ENCODE measurements at places on chromosomes 1 and 21.

- DNase-seq, result no peak
Observed at GRCh38 chr1:36008546-36009197, 75.2 kb upstream of the TEKT2 start.

- peak; percentile 24 for DNase-seq
Observed at GRCh38 chr1:27966402-27967105, 6.8 kb downstream of the XKR8 start.

DNA sequence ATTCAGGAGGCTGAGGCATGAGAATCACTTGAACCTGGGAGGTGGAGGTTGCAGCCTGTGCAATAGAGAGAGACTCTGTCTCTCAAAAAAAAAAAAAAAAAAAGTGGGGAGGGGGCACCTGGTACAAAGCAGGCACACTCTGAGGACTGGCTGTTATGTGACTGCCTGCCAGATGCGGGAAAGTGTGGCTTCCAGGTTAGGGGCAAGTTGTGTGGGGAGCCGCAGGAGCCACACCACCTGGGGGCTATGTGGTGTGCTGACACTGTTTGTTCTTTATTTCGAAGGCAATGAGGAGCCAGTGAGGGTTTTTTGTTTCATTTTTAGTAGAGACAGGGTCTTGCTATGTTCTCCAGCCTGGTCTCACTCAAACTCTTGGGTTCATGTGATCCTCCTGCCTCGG, 5.7 kb downstream of the THEMIS2 start:
- DNase-seq, result no peak

DNA sequence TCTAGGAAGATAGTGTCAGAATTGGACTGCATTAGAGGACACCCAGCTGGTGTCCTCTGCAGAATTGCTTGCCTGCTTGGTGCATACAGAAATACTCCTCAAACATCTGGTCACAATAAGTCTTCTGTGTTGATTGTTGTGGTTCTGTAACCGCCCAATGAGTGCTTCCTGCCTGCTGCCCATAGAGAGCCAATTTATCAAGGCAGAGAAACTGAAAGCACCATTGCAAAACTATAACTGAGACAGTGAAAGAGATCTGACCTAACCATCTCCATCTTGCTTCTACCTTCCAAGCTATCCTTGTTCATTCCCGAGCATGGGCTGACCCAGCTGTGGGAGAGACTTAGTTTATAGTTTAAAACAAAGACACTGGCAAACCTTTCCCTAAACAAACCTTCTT, 462.4 kb upstream of the RGS18 start:
- DNase-seq, result no peak

DNA sequence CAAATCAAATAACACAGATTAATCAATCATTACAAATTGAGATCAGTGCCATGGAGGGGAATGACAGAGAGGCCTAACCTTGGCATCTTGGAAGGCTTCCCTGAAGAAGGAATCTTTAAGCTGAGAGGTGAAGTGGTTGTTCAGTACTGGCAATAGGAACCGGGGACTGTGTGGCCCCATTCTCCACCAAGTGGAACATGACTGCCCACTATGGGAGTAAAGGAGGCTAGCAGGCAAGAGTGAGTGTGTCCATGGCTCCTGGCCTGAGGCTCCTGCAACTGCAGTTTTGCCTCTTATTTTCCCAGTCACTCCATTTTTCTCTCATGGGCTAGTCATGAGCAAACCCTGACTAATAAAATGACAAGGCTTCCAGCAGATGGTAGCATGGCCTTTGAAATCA, 112.2 kb upstream of the GJB5 start:
- no peak for DNase-seq

GRCh38 chr1:235127732-235128455, 743 bp downstream of the TOMM20 start:
- peak; percentile 51 for DNase-seq

- no peak for DNase-seq
Observed at GRCh38 chr1:20682571-20683236, 21.5 kb upstream of the DDOST start.

DNA sequence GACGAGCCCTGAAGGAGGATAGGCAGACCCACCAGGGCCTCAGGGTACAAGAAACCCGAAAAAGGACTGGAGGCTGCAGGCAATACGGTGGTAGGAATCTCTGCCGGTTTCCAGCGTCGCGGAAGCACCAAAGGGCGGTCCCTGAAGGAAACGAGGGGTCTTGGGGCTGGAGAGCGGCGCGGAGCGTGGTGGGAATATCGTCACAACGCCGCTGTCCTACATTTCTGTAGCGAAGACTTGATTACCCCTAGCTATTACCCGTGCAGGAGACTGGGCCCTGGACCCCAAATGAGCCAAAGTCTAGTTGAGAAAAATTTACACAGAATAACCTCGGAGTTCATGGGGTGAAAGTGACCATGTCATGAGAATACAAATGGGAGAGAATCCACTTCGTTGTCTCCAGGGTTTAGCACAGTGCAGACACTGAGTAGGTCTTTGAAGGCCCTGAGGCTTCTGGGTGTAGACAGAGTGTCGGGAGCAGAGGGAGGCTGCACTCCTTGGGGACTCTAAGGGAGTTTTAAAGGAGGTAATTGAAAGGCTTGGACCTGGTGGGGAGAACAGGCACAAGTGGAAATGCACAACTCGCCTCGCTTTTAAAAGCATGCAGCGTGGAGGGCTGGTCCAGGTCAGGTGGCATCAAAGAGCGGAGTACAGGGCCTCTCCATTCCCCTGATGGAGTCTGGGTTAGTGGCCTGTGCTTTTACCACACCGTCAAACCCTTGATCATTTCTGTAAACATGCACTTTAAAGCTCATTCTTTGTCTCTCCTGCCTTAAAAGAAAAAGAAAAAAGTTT, 1.5 kb downstream of the ATP1A1 start:
- peak; percentile 45 for DNase-seq

GRCh38 chr1:176379626-176380339, 83.2 kb upstream of the PAPPA2 start:
- no peak for DNase-seq

DNA sequence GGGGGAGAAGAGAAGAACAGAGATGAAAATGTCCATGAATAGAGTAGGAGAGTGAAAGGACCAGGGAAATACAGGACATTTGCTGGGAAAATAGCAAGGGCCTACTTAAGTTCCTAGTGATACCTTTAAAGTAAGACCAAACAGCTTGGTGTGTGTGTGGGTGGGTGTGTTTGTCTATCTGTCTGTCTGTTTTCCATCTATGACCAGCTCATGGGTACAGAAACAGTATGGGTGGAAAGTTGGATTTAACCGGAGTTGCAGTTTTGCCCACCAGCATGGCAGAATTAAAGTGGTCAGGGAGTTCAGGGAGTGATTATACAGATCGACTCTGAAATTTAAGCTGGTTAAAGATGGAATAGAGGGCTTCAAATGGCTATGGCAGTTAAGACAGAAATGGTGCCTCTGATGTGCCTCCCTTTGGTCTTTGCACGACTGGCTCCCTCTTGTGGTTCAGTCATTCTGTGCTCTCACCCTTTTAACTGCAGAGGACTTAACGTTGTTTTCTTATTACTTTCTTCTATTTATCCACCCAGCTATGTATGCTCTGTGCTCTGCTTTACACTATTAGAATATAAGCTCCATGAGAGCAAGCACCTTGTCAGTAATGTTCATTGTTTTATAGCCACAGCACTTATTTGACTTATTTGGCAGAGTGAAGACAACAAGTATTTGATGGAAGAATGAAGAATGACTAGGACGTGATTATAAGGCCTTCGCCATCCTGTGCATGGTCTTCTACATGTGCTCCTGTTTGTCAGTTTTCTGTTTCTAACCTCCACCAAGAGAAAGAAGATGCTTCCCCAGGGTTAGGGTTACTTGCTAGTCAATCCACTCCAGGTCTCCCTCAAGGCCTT, 72.7 kb upstream of the AK4 start:
- DNase-seq, result peak; percentile 41

DNA sequence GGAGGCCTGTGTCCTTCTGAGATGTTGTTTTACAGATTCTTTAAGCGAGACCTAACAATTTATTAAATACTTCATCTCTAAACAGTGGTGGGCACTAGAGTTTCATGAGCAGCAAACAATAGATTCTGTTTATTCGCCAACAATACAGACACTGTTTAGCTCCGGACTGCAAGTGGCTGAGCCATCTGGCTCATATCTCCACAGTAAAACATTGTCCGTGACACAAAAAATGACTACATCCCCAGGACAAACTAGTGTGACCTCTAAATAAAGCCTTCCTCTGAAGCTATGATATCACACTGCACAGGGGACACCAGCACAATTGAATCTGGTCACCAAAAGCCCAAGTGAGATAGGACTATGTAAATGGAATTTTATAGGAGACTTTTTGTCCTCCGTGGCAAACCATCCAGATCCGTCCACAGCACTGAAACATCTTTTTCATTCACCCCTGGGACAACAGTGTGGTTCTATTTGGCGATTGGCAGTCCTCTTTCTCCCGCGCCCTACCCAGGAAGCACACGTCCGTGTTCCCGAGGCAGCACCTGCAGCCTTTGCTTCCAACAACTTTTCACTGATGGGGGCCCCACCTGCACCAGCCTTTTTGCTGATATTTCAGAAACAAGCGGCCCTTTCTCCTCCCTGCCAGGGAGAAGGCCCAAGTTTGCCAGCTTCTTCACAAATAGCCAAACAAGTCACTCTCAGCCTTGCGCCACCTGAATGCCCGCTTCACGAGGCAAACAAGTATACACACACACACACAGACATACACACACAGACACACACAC, 47.4 kb downstream of the OLIG1 start:
- no peak for DNase-seq

GRCh38 chr1:8597455-8597854, 220.0 kb downstream of the RERE start:
- no peak for DNase-seq

GRCh38 chr1:227885648-227886502, 61.9 kb downstream of the WNT9A start:
- peak; percentile 38 for DNase-seq

DNA sequence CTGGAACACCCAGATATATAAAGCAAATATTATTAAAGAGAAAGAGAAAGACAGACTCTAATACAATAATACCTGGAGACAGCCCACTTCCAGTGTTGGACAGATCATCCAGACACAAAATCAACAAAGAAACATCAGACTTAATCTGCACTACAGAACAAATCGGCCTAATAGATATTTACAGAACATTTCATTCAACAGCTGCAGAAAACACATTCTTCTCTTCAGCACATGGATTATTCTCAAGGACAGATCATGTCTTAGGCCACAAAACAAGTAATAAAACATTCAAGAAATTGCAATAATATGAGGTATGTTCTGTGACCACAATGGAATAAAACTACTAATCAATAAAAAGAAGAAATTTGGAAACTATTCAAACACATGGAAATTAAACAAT, 398.3 kb upstream of the DUSP10 start:
- no peak for DNase-seq

- DNase-seq, result no peak
Observed at GRCh38 chr1:203631946-203632345, 5.3 kb downstream of the ATP2B4 start.

- no peak for DNase-seq
Observed at GRCh38 chr1:169478094-169478672, 7.6 kb downstream of the SLC19A2 start.

GRCh38 chr1:152577168-152577567, 3.1 kb downstream of the LCE3D start:
- no peak for DNase-seq
